ENCODE measurements at places on chromosomes 1 and 21.
A peak's percentile ranks its signal among the peaks of the same experiment; 100 is the strongest.

DNA sequence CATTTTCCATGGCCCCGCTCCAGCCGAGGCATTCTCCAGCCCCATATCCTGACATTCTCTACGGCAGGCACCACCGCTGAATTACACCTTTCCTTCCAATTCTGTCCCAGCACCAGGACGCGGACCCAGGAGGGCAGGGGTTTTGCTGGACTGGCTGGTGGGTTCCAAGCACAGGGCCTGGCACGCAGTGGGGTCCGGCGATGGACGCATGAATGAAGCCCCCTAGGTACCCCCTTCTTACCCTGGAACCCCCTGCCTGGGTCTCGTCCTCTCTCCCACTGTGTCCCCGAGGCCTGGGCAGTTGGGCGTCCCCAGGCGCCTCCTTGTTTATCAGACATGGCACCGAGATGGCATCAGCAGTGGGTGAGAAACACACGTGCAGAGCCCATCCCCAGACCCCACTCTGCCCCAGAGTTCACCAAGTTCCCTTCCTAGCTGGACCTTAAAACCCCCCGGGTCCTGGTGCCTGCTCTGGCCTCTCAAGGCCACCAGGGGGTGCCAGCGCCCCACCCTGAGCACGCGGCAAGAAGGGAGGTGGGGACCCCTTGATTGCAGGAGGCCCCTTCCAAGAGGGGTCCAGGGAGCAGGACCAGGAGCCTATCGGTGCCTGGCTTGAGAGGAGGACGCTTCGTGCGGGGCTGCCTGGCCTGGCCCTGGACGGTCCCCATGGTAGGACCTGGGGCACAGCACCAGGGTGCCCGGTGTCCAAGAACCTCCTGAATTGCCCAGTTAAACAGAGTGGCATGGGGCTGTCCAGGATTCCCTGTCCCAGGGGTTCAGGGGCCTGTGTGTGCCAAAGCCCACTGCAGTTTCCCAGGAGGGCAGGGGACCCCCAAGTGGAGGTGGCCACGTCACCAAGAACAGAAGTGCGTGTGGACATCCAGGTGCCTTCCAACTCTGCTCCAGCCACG is 46.1 kb downstream of the MEGF6 start:
- peak; percentile 28 for DNase-seq

GRCh38 chr1:161044535-161044907 is 1.3 kb downstream of the USF1 start:
- DNase-seq: no peak

DNA sequence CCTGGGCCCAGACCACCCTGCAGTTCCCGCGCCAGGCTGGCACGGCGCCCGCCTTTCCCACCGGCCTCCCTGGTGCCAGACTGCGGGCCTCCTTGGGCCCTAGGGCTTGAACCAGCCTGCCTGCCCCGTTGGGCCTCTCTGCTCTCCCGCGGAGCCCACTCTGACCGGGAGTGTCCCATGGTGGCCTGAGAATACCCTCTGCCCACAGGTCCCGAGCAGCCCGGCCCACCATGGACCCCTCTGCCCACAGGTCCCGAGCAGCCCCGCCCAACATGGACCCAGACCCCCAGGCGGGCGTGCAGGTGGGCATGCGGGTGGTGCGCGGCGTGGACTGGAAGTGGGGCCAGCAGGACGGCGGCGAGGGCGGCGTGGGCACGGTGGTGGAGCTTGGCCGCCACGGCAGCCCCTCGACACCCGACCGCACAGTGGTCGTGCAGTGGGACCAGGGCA is 7.9 kb downstream of the MIB2 start:
- DNase-seq: no peak

- DNase-seq: peak; percentile 57
Measured at GRCh38 chr1:169680377-169681019, 30.9 kb downstream of the SELL start.

- no peak for DNase-seq
Measured at GRCh38 chr21:32494934-32495709, 82.6 kb downstream of the EVA1C start.

GRCh38 chr1:109277434-109278204 is 5.3 kb downstream of the PSRC1 start:
- peak; percentile 61 for DNase-seq

DNA sequence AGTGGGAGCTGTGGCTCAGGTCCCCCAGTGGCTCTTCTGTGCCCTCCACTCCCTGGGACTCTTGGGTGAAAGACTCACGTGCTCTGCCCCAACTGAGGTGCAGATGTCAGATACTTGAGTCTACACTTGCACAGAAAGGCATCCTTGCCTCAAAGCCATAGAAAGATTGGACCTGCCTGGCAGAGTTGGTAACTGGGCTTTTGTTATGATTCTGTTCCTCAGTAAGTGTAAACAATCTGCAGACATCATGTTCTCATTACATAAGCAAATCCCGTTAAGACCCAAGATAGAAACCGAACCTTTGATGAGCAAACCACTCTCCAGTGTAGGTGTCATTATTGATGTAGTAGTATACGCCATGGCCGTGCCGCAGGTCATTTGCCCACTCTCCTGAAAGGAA is 10.0 kb downstream of the RSPH1 start:
- DNase-seq: no peak

DNA sequence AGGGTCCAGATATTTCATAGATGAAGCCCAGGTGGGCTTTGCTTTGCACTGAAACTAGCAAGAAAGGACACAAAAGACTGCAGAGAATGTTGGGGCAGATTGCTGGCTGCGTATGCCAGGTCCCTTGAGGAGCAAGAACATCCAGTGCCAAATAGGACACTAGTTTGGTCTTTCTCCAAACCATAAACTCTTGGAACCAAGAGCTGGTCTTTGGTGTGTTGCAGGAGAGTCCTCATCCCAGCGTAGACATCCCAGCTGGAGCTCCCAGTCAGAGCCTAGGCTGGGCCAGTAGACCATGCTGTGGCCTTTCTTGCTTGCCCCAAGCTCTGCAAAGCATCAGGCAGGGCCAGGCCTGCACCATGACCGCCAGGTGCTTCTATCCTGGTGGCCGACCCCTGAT is 87.5 kb downstream of the ATP5PO start:
- no peak for DNase-seq

- no peak for DNase-seq
Measured at GRCh38 chr1:245609354-245610150, 454.8 kb downstream of the KIF26B start.

GRCh38 chr1:22639286-22639685 is 2.9 kb downstream of the C1QA start:
- no peak for DNase-seq

DNA sequence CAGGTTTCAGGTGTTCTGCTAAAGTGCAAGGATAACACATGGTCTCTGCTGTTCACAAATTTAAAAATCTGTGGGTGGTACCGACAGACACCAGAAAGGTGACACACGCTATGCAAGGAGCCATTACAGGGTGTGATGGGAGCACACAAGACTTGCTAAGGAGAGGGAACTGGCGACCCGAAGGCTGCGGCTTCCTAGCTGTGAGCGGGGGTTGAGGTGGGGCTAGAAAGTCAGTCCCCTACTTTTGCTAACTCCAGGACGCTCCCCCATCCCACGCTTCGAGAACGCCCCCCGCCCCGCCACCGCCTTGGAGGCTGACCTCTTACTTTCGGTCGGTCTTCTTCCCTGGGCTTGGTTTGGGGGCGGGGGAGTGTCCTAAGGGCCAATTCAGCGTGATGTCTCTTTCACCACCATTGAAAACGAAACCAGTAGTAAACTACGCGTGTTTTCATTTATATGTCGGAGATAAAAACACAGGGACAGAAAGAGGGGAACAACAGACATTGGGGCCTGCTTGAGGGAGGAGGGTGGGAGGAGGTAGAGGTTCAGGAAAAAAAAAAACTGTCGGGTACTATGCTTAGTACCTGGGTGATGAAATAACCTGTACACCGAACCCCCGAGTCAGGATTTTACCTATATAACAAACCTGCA is 1.1 kb downstream of the CKS1B start:
- peak; percentile 57 for DNase-seq

- DNase-seq: no peak
Measured at GRCh38 chr1:102891868-102892625, 216.3 kb downstream of the COL11A1 start.

DNA sequence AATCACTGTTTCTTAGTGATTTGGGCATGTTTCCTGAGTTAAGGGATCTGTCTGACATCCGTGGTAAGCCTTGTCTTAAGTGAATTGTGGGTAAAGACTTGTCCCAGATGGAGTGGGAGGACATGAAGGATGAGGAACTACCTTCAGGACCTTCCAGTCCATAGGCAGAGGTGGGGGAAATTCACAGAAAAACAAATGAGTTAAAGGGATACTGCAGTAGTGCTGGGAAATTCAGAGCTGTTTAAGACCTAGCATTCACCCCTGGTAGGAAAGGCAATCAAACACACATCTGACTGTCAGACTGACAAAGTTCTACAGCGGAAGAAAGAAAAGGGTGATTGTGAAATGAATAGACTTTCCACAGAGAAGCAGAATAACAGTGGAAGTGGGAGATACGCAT is 3.0 kb downstream of the GNAT2 start:
- DNase-seq: no peak

GRCh38 chr21:44994695-44995342 is 55.0 kb downstream of the SLX9 start:
- no peak for DNase-seq

GRCh38 chr1:207321790-207322645 is 540 bp downstream of the CD55 start:
- DNase-seq: peak; percentile 32

- peak; percentile 35 for DNase-seq
Measured at GRCh38 chr1:224377676-224378006, 21.0 kb downstream of the CNIH4 start.

DNA sequence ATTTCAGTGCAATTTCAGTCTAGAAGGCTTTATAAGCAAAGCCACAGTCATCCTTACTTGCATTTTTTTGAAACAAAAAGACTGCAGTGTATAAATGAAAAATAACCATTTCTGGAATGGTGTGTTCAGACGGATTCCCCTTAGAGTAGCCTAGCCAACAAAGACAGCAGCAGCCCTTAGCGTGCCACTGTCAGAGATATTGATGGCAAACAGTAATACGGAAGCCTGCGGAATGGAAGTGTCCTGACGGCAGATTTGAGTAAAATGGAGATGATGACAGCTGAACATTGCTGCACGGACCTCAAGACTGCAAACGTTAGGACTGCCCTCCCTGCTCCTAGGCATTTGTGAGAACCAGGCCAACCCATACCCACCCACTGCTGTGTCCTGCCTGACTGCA is 54.7 kb downstream of the PDE9A start:
- DNase-seq: no peak

GRCh38 chr1:60703155-60703554 is 379.2 kb upstream of the NFIA start:
- no peak for DNase-seq

DNA sequence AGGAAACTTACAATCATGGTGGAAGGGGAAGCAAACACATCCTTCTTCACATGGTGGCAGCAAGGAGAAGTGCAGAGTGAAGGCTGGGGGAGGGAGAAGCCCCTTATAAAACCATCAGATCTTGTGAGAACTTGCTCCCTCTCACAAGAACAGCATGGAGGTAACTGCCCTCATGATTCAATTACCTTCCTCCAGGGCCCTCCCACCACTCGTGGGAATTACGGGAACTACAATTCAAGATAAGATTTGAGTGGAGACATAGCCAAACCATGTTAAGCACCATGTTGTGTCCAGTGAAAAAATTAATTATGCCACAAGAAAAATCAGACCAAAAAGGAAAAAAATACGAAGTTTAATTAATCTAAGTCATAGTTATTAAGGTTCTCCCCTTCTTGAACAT is 109.5 kb downstream of the CLDN17 start:
- no peak for DNase-seq

- no peak for DNase-seq
Measured at GRCh38 chr1:24946861-24947658, 17.0 kb upstream of the RUNX3 start.

DNA sequence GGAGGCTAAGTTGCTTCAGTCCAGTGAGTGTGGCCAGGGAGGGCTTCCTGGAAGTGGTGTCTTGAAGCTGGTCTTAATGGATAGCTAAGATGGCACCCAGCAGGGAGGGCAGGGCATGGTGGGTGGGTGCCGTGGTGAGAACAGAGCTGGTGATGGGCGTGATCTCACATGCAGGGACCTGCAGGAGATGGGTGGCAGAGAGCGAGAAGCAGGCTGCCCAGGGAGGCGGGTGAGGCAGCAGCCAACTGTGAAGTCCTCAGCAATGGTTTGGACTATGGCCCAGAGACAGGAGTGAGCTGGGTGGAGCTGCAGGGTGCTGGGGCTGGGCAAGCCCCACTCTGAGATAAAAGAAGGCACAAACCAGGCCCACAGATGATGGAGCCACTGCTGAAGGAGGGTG is 50.7 kb downstream of the UMODL1 start:
- DNase-seq: no peak

DNA sequence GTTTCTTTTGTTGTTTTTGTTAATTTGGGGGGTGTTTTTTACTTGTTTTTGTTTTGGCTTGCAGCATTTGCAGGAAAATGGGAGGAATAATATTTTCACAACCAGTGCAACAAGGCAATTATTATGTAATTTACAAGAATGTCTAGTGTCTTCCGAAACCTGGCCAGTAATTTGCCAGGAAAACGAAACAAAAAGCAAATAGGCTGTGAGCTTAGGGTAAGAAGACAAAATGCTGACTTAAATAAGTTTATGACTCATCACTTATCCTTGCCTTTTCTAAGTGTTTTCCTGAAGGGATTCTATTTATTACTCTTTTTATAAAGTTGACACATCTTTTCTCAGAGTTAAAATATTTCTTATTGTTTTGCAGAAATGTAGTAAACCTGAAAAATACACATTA is 49.8 kb downstream of the KCNT2 start:
- DNase-seq: no peak

- no peak for DNase-seq
Measured at GRCh38 chr1:178492341-178492740, 4.4 kb downstream of the CLEC20A start.

DNA sequence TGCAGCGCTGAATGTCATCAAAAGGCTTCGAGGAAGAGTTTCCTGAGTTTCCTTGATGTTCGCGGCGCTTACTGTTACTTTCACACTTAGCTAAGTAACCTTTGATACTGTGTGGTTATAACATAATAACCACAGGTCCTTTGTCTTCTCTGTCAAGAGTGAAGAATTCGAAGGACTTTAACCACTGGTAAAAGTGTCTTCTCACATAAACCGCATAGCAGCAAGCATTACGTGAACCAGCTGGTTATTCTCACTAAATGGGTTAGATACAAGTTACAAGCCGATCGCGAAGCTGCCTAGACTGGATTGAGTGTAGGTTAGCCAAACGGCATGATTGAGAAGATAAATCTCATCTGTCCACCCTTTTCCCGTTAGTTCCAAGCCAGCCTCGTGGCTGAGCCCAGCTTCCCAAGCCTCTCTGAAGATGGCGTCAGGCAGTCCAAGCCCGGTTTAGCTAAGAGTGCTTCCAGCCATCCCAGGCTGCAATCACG is 18.3 kb upstream of the IFNGR2 start:
- DNase-seq: peak; percentile 51

- DNase-seq: no peak
Measured at GRCh38 chr1:155893389-155894142, 17.6 kb downstream of the RIT1 start.

- DNase-seq: no peak
Measured at GRCh38 chr1:65632235-65632634, 160.5 kb upstream of the PDE4B start.
